ENCODE measurements at places on chromosomes 2 and 18. TPM values are rescaled to one million over a fixed set of nuclear protein-coding genes. Genes with fewer than 3 reads are reported as not detected.

The CAVIN2 gene
- 11.9 TPM for total RNA-seq

The PROM2 gene
- not detected for total RNA-seq

The TRIM54 gene
- total RNA-seq: 0.44 TPM

The GPR35 gene
- total RNA-seq: 0.58 TPM

The NT5DC4 gene
- total RNA-seq: not detected

The TRABD2A gene
- 8.9 TPM for total RNA-seq

The RTP5 gene
- not detected for total RNA-seq

The SLC35G4 gene
- not detected for total RNA-seq

The TSPYL6 gene
- total RNA-seq: not detected

The ALS2 gene
- total RNA-seq: 14.0 TPM

The RSAD2 gene
- total RNA-seq: 0.15 TPM

The SIX3 gene
- 0.41 TPM for total RNA-seq

The CHRNA1 gene
- not detected for total RNA-seq
